ENCODE measurements at places on chromosomes 5 and 9.

DNA sequence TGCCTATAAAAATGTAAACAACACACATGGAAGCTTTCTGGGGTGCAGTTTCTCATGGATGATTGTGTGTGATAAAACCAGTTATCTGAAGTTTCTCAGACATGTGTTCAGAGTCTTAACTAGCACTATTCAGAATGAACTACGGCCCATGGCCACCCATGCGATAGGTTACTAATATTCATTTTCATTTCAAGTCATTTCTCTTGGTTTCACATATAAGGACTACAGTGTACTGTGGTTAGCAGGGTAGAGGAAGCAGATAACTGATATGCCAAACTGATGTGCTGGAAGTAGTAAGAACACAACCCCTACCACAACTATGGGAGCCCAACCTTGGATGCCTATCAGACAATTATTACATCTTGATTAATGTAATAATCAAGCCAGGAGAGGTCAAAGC is 372.1 kb downstream of the DTWD2 start:
- no peak for DNase-seq

- DNase-seq: no peak
Observed at GRCh38 chr9:113125386-113126035, 25.3 kb upstream of the SLC31A2 start.

- DNase-seq: no peak
Observed at GRCh38 chr5:23289162-23289561, 218.2 kb upstream of the PRDM9 start.

DNA sequence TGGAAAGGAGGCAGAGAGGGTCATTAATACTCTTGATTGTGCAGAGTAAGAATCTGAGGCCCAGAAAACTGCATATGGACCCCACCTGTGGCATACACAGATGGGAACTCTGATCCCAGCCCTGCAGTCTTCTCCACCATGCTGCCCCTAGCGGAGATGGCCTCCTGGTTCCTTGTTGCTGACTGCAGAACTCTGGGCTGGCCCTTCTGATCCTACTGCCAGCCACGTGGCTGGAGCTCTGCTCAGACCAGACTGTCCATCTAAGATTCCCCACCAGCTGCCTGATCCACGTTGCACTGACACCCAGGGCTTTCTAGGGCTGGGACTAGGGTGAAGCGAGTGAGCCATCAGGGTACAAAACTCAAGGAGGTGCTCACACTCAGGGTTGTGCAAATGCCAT is 245.7 kb upstream of the NR4A3 start:
- no peak for DNase-seq

DNA sequence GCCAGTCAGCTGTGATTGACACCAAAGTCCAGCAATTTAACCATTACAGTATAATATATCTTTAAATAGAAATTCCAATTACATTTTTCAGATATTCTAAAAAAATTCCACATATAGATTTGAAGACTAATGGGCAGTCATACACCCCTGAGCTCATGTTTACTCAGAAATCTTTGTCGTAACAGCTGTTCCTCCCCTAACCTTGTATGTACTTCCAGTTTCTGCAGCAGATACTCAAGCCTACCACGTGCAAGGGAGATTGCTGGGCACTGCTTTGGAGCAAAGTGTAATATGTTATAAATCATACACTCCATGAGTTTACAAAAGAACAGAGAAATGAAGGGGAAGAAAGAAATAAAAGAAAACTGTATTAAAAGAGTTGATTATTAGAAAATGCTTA is 241.2 kb downstream of the TRIM32 start:
- DNase-seq: no peak

GRCh38 chr9:137222190-137223077 is at the start of gene RNF208:
Gene RNF208, minus strand, starts transcription at chr9:137222240. Its CDS starts 1,028 bp downstream, at chr9:137221212.
- DNase-seq: no peak

DNA sequence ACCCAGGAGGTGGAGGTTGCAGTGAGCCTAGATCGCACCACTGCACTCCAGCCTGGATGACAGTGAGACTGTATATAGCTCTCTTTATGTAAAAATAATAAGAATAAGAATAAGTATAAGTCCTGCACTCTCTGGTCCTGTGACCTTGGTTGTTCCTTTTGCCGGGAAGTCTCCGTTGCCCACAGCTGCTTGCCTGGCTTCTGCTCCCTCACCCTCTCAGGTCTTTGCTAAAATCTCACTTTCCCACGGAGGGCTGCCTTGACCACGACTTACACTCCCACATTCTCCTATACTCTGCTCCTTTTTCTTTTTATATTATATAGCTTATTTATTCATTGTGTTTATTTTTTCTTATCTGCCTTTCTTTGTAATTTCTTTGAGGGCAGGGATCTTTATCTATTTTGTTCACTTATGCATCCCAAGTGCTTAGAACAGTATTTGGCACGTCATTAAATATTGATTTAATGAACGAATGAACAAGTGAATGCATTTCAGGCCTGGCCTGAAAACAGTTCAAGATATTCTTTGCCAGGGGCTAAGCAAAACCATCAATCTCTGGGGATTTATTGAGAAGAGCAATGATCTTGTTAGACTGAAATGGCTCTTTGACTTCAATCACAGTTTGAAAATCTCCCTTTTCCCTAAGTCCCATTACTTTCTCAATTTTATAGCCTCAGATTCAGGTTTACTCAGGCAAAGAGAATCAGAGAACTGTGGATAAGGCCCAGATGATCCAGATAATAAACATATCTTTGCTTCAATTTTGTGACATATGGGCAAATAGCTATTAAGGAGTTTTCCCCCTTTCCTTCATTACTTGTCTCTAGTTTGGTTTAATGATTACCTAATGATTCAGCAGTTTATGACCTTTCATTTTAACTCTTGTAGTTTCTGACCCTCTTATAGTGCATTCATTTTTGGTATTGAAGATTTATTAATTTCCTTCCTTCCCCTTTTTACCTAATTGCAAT is 60.8 kb upstream of the TMC1 start:
- no peak for DNase-seq

DNA sequence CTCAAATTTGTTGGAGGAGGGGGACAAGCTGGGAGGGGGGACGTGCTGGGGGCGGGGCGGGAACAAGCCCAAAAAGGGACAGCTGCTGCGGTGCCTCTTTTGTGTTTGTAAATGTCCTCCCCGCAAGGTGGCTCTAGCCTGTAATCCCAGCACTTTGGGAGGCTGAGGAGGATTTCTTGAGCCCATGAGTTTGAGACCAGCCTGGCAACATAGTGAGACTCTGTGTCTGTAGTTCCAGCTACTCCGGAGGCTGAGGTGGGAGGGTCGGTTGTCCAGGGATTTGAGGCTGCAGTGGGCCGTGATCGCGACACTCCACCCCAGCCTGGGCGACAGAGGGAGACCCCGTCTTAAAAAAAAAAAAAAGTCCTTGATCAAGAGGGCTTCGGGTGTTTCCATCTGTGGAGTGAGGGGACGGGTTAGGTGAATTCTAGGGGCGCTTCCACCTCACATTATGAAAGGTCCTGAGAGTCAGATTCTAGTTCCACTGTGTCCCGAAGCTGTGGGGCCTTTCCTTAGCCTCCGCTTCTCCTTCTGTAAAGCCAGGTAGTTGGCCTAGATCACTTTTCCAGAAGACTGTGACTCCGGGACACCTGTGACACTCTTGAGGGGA is 779 bp upstream of the CTNNA1 start:
- peak; percentile 52 for DNase-seq

- DNase-seq: no peak
Observed at GRCh38 chr9:113898596-113898995, 22.5 kb downstream of the ZNF618 start.

- no peak for DNase-seq
Observed at GRCh38 chr9:16642421-16643109, 227.9 kb downstream of the BNC2 start.

DNA sequence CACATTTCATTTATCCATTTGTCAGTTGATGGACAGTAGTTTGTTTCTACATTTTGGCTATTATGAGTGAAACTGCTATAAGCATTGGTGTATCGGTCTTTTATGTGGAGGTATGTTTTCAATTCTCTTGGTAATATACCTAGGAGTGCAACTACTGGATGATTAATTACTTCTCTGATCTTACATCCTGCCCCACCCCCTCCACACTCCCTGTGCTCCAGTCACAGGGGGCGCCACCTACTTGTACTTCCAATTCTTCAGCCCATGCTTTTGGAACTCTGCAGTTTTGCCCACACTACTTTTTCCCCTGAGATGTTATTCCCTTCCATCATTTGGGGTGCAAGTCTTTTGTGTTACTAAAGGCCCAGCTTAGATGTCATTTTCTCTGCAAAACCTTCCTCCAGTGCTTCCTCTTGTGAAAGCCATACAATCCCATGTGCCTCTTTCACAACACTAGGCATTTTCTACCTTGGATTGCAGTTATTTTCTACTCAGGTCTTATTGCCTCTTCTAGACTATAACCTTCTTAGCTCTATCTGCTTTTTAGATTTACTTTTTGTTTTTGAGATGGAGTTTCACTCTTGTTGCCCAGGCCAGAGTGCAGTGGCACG is 42.1 kb downstream of the SEC61B start:
- DNase-seq: no peak

DNA sequence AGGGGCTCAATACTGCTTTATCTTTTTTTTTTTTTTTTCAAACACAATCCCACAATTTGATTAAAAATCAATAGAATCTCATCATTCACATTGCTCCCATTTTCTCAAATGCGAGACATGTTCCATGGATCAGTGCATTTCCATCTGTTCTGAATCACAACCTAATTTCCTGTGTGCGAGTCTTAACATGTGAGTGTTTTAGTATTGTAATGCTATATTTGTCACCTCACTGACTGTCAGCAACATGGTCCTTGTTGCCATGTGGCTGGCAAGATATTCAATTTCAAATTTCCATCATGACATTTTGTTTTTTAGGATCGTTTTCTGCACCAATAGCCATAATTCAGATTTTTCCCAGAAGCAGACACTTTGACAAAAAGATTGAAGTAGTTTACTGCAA is 233.2 kb upstream of the PRDM9 start:
- DNase-seq: no peak

GRCh38 chr9:92726348-92726747 is 38.3 kb downstream of the BICD2 start:
- DNase-seq: no peak

GRCh38 chr5:72057816-72058215 is 49.5 kb upstream of the MAP1B start:
- no peak for DNase-seq

DNA sequence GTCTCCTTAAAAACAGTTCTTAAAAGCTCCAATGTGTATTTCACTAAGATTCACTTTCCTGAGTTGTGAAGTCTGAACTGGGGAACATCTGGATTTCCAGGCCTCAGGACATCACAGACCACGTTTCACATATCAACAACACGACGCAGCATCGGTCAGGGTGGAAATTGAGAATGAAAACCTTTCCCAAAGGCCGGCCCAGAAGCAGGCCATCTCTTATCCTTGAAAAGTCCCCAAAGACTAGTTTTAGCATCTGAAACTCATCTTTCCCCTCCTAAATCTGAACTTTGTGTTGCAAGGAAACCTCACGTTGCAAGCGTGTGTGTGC is 96.4 kb upstream of the COL5A1 start:
- DNase-seq: no peak

DNA sequence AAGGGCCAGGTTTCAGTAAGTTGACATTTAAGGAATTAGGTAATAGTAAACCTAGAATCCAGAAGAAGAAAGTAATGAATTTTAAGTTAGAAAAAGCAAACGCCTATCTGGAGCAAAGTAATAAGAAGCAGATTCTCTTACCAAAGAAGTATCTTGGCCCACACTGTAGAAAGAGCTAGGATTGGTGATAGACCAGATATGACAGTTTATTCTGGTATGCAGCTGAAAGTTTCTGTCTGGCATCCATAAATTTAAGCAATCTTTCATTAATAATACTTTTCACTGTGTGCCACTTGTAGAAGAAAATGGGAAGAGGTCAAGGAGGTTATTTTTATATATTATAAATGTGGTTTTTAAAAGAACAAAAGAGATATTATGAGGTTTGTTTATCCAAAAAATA is 3.0 kb downstream of the RECK start:
- DNase-seq: no peak

DNA sequence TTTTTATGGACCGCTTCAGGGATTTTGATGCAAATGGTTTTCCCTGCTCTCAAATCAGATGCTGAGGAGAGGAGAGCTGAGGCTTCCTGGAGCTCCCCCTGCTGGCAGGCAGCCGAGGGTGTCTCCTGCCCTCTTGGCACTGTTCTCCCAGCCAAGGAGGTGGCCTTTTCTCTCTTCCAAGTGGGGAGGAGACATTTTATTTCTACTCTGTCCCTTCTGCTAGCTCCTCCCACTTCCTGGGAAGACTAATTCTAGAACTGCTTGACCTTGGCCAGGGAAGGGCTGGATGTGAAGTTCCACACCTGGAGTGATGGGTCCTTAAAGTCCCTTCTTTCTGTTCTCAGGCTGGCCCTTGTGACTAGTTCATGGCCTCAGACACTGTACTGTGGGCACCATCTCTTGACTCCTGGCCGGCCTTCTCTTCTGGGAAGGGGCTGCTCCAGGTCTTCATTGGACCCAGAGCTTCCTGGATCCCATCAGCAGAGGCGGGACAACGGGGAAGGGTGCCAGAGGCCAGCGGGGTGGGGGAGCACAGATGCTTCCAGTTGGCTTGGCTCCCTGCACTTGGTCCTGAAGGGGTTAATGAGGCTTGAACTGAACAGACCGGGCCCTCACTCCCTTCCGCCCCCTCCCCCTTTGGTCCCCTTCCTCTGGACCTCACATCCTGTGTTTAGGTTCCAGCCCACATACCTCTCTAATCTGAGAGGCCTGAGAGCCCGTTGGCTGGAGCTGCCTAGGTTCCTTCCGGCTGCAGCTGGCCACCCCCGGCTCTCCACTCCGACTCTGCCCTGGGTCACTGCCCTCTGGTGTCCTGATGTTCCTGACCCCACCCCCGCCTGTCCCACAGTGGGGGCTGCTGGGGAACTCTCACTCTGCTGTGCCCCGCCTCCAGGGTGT is 32.1 kb downstream of the PTPA start:
- peak; percentile 88 for DNase-seq

DNA sequence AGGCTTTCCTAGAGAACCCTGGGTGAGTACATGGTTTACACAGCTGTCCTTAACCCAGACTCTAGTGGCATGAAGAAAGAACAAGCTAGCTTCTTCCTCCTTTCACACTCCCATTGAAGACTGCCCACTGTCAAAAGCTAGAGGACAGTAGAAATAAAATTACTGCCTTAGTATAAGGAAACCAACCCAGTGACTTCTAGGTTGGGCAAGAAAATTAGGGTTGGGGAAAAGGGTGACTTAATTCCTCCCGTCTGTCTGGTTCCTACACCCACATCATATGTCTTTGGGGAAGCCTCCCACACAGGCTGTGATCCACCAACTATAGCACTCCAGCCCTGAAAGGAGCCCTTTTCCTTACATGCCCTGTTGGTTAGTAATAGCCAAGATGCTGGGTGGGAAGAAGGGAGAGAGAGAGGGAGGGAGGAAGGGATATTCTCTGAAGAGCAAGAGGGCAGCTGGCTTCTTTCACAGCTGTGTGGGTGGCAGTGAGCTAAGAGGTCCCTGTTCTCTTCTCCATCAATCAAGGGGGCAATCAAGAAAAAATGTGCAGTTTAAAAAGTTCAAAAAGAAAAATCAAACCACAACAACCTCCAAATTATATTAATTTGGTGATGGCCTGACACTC is 21.7 kb downstream of the HBEGF start:
- DNase-seq: no peak
